ENCODE measurements at places on chromosomes 3 and 15. TPM values are rescaled to one million over a fixed set of nuclear protein-coding genes. Genes with fewer than 3 reads are reported as not detected.
A peak's percentile ranks its signal among the peaks of the same experiment; 100 is the strongest.

DNA sequence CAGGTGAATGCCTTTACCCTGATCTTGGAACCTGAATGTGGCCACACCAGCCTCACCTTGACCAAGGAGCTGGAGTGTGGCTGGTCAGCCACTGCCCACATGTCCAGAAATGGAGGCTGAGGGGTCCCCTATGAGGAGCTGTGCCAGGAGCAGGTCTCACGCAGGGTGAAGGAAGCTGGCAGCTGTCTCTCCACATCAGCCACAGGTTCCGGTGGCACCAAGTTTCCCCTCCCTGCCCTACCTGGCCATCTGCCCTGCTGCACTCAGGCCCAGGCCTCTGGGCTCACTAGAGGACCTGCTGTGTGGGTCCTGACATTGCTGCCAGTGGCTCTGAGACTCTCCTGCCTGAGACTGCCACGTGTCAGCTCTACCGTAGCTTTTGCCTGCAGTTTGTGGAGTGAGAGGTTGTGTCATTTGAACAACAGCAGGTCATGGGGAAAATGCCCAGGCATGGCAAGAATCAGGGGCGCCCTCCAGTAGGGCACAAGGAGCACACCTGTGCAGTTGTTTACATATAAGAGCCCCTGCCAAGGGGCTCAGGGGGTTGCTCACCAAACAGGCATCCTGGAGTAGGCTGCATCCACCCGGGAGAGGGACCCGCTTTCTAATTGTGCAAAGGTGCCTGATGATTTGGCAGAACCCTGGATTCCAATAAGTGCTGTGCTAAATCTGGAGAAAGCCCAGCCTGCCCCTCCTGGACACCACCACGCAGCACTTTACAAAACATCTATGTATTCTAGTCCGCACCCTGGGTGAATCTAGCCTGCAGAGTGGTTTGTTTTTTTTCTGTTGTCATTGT lies 258.5 kb upstream of the TLE3 start:
- DNase-seq: no peak

DNA sequence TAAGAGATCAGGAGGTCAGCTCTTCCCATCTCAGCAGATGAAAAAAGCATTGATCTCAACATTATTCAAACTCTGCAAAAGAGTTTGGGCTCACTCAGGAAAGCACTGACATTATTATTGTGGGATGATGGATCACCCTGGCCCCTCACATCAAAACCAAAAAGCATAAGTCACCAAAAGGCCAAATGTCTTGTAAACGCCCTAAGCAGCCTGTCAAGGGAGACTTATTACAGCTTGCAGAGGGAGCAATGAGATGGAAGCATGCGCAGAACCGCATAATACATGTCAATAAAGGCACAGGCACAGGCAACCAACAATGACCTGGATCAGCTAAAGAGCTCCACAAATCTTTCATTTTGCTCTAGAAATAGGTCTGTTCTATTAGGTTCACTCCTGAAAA lies 4.6 kb downstream of the FSIP1 start:
- no peak for DNase-seq

FMN1 gene
- 3.7 TPM for polyA plus RNA-seq

ALPK3 gene
- polyA plus RNA-seq: 0.12 TPM

DNA sequence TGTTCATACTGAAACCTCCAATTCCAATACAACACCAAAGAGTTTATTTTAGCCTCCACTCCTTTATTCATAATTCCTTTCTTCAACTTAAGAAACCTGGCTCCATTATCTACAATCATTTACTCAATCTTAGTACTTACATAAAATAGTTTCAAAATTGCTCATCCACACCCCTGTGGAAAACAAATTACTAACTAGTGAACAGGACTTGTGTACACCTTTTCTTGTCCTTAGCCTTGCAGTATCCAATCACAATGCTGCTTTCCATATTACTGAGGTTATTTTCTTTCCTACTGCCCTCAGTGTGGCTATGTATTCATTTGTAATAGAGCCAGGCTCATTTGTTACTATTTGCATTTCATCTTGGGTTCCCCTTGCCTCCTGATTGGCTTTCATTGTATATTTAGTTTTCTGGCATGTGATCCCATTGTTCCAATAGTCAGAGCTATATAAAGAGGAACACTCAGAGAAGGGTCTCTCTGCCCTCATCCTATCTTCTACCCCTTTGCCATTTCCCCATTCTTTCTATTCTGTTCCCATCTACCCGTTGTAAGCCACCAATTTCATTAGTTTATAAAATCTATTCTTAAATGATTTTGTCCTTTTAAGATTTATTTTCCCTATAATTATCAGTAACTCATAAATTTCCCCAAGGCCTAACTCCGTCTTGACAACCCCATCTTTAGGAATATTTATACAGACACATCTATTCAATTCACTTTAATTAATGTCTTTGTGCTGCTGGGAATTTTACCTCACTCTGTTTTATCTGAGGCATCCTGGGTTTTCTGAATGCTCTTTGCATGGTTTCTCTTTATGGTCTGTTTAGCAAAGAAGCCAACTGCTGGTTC lies 67.9 kb upstream of the RBP1 start:
- DNase-seq: no peak

ARPIN gene
- polyA plus RNA-seq: 13.3 TPM

DNA sequence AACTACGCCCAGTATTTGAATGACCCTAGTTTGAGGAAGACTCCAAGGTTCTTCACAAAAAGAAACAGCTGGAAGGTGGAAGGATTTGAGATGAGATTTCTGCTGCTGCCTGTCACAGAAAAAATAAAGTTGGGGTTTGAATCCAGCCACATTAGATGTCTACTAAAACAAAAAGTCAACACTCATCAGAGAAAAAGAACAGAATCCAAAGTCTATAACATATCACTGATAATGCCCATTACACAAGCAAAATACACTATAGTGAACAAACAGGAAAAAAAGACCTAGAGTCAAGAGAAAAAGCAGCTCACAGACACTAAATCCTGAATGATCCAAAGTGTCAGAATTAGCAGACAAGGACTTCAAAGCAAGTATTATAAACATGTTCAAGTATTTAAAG lies 56.0 kb downstream of the RFX7 start:
- DNase-seq: no peak

DNA sequence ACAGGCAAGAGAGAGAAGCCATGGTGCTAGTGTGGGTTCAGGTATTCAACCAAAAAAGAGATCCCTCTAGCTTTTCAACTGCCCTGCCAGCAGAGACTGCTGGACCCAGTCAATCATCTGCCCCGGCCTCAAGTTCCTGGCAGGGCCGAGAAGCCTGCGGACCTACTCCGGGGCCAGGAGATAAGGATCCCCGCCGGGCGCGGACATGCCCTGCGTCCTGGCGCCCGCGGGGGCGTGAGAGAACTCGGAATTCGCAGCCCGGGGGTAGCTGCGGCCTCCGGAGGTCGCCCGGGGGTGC lies 821 bp upstream of the MAGI1 start:
- DNase-seq: no peak

IGF2BP2 gene
- 1.2 TPM for polyA plus RNA-seq

GXYLT2 gene
- polyA plus RNA-seq: not detected

- no peak for DNase-seq
Observed at GRCh38 chr15:44765036-44765435, 28.7 kb downstream of the TRIM69 start.

GRCh38 chr15:57806003-57806402 lies 99.5 kb downstream of the POLR2M start:
- no peak for DNase-seq

SLC27A2 gene
- not detected for polyA plus RNA-seq

DNA sequence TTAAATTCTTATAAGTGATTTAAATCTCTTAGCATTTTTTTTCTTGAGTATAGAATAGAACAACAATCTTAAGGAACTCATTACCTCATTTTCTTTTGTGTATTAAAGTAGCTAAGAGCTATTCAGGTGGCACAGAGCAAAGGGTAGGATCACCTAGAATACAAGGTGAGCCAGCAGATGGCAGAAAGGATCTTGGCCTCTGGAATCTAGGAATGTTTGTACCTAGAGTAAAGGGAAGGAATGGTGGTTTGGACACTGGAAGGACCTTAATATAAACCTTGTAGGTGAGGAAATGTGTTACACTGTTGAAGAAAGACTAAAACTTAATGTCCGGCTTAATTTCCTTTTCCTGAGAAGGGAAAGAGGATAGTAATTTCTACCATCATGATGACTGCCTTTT lies 89.0 kb downstream of the GHSR start:
- DNase-seq: no peak

DNA sequence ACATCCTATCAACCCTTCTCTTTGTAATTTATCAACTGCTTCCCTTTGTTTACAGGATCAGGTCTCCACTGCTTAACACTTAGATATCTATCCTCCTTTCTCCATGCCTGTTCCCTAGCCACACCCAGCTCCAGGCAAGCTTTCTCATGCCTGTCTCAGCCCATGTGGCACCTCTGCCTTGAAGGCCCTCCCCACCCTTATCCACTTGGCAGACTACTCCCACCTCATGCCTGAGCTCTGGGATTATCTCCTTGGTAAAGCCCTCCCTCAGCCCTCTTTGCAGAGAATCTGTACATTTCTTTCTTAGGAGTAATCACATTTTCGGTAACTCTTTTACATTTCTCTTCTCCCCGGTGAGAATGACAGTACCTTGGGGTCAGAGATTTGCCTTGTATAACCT lies 96.0 kb downstream of the ATP1B3 start:
- DNase-seq: no peak

RPN1 gene
- polyA plus RNA-seq: 354 TPM

DNA sequence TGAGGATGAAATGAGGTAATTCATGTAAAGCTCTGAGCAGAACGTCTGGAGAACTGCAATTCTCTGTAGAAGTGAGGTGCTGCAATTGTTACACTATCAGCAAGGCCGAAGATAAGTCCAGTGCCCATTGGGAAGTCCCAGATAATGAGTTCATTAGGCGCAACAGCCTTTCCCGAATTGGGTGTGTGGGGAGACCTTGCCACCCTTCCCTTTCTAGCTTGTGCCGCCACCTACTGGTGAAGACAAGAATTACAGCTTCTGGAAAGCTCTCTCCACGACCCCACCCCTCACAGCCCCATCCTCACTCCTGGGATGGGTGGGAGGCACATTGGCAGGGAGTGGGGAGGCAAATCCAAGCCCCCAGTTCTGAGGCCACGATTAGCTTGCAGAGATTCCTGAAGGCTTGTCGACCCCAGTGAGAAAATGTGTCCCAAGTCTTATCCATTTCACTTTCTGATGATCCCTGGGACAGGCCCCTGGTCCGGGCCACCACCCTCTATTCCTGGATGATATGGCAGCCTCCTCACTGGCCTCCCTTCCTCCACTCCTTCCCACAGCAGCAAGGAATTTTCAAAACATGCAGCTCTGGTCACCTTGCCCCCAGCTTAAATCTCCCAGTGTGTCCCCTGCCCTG lies 36.4 kb downstream of the FAM3D start:
- peak; percentile 52 for DNase-seq

DNA sequence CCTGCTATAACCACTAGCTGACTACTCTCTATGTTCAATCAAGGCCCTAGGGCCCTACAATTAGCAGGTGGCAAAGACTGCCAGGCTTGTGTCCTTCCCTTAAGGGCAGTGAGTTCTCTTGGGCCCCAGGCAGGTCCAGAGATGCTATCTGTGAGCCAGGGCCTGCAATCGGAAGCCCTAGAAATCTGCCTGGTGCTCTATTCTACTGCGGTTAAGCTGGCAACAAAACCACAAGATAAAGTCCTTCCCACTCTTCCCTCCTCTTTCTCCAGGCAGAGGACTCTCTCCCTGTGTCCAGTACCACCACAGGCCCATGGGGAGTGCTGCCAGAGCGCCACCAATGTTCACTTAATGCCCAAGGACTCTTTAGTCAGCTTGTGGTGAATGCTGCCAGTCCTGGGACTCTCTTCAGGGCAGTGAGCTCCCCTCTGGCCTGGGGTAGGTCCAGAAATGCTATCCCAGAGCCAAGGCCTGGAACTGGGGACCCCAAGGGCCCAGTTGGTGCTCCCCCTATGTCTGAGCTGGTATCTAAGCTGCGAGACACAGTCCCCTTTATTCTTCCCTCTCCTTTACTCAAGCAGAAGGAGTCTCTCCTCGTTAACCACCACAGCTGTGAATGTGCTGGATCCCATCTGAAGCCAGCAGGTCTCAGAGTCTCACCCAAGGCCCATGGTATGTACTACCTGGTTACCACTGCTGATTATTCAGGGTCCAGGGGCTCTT lies 34.7 kb downstream of the XXYLT1 start:
- DNase-seq: no peak
